ENCODE measurements at places on chromosomes 5 and 9. TPM values are rescaled to one million over a fixed set of nuclear protein-coding genes. Genes with fewer than 3 reads are reported as not detected.

CDH9 gene
- total RNA-seq: not detected

FGF1 gene
- not detected for total RNA-seq

ATG10 gene
- total RNA-seq: 10.0 TPM

- DNase-seq: no peak
- no peaks in the 10 kb centered on the region for H3K4me1 ChIP-seq
- H3K27me3 ChIP-seq: peaks cover 12% of the 10 kb centered on the region
Measured at GRCh38 chr9:130713286-130713960, 19.8 kb downstream of the EXOSC2 start.

- no peaks in the 10 kb centered on the region for H3K27me3 ChIP-seq
- DNase-seq: no peak
- H3K4me3 ChIP-seq: no peak overlapping the region
- peaks cover 4% of the 10 kb centered on the region for H3K36me3 ChIP-seq
Measured at GRCh38 chr9:133256136-133256461, 18.9 kb downstream of the ABO start.

DNA sequence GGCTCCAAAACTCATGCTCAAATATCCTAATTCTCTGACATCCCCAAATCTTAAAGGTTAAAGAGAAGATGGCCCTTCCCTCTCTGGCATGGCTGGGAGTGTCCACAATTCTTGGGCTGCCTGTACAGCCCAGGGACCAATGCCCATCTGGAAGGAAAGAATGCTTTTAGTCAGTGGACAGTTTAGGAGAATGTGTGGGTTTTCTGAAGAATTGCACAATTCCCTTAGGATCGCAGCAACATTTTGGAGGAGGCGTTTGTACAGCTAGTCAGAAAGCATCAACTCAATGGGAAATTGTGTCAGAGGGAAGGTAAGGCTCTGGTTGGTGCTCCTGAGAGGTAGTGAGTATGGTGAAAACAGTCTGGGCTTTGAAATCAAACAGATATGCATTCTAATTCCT, 15.0 kb downstream of the FAM193B start:
- DNase-seq: no peak
- peaks cover 4% of the 10 kb centered on the region for H3K36me3 ChIP-seq
- no peaks in the 10 kb centered on the region for H3K27me3 ChIP-seq

DNA sequence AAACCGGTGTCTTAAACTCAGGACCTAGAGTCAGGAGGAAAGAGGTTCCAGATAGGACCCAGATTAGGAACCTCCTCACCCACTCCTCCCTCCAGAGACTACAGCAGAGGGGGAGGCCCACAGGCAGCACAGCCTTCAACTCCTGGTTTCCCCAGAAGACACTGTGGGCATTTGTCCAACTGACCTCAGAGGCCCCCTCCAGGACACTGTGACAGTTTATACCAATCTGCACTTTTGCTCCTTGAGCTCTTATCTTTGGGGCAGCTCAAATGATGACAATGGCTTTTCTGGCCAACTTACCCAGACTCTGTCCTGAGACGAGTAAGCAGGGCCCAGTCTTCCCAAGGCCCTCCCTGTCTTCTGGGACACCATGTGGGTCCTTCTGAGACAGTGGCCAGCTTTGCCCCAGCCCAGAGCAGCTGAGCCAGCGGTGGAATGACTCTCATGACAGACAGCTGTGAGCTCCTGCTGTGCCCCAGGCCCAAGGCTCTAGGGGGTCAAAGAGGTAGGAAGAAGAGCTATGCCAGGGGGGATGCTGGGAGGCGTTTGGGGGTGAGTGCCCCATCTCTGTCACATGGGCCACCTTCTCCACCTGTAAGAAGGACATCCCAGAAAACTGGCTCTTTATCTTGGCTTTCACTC, 14.3 kb downstream of the OR2V2 start:
- H3K36me3 ChIP-seq: peaks cover 6% of the 10 kb centered on the region
- peaks cover 8% of the 10 kb centered on the region for H3K4me1 ChIP-seq
- no peak for DNase-seq

Measured in Calu3 (cell line).